ENCODE measurements at places on chromosomes 16 and 17.

DNA sequence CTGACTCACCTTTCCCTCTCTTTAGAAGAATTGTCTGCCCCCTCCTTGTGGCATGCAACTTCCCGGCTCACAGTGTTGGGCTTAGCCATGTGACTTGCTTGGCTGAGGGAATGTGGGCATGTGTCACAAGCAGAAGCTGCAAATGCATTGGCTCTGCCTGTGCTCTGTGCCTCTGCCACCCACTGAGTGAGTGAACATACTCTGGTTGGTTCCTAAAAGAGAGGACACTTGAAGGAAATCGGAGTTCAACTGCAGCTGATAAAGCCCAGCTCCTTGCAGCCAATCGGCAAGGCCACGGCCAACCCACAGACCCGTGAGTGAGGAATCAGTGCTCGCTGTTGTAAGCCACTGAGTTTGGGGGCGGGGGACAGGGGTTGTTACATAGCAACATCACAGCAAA lies 10.9 kb upstream of the GINS2 start:
- no peak for DNase-seq

- no peak for DNase-seq
Measured at GRCh38 chr16:65181071-65181561, 59.3 kb upstream of the CDH11 start.

DNA sequence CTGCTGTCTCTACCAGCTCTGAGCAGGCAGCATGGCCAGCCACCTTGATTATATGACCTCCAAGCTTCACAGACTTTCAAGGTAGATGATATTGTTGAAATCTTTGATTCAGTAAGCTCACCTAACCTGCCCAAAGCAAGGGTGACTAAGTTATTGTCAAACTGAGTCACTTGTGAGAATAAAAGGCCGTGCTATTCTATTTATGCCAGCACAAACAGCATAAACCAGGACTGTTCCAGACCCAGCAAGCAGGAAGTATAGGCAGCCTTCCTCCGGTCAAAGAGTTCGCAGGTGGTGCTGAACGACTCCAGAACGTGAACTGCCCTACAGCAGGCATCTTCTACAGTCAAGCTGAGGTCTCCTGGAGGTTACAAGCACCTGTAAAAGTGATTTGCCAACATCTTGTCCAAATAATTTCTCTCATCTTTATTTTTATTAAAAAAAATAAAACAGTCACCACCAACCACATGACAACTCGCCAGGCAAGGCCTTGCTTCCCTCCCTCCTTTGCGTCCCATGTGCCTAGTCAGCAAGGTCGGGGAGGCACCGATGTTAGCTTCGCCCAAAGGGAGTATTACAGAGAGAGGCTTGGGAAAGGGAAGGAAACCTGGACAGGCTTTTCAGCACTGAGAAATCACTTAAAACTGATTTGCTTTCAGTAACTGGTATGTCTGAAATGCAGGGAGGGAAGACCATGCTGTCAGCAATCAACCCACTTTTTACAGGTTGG lies 10.8 kb downstream of the ARL2BP start:
- no peak for DNase-seq

- DNase-seq, result no peak
Measured at GRCh38 chr16:26752166-26752565, 314.6 kb upstream of the C16orf82 start.

GRCh38 chr17:41580244-41580575 lies 6.5 kb downstream of the KRT14 start:
- no peak for DNase-seq

GRCh38 chr16:50548125-50548908 lies at the start of gene NKD1:
Gene NKD1, plus strand, starts transcription at chr16:50548396. Its CDS starts 158 bp downstream, at chr16:50548554.
- DNase-seq, result peak; percentile 69

DNA sequence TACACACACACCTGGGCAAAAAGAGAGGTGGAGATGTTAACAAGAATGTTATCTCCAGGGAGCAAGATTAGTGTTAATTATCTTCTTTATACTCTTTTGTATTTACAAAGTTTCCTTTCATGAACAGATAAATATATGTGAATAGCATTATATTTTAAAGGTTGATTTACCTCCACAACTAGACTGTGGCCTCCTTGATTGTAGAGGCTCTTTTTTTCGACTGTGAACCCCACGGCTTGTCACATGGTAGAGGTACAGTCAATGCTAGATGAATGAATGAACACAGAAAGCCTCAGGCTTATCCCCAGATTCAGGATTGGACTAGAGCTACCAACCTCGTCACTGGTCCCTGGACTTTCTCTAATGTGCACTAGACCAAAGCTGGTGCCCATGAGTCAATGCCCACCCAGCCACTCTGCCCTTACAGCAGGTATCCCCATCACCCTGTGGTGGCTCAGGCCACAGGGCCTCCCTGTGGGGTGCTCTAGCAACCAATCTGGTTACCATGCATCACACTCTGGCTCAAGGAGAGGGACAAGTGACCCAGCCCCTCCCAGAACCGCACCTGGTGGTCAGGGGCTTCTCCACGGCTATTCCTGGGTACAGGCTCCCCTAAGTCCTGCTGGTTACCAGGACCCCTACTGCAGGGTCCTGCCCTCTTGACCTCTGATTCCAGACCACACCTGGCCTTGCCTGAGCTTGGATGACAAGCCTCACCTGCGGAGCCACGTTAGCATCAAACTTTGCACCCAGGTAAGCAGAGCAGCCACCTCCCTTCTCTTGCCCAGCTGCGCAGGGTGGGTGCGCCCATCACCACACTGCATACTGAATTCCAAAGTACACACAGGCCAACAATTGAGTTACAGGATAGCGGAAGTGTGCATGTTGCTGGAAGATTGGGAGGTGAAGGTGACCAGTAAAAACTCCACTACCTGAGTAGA lies 101.0 kb downstream of the CDYL2 start:
- DNase-seq, result no peak

- no peak for DNase-seq
Measured at GRCh38 chr17:14144508-14144907, 75.2 kb downstream of the COX10 start.

DNA sequence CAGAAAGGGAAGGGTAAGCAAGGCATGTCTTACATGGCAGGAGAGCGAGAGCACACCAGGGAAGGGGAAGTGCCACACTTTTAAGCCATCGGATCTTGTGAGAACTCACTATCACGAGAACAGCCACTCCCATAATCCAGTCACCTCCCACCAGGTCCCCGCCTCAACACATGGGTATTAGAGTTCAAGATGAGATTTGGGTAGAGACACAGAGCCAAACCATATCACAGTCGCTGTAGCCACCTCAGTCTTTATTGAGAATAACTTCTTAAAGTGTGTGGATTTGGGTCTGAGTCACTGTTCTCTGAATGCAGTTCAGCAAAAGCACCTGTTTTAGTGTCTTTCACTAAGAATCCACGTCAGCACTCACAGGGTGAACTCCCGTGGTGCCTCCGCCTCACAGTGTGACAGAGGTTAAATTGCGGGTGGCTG lies 195.2 kb upstream of the CHMP6 start:
- DNase-seq, result no peak

DNA sequence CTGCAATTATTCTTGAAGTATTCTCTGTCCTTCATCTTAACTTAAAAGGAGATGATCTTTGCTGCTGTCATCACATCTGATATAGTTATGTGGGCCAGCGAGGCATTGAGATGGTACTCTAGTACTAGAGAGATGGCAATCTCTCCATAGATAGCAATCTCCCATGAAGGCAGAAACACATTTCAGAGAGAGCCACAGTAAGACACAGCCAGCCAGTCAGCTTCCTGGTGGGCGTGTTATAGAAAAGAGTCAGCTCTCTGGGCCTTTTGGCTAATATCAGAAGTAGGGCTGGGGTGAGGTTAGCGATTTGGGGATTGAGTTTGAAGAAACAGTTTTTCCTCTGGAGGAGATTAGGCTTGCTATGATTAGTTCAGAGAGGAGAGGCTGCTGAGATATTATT lies 22.6 kb upstream of the EFCAB13 start:
- no peak for DNase-seq

GRCh38 chr17:57114085-57114673 lies 29.1 kb downstream of the AKAP1 start:
- peak; percentile 88 for DNase-seq

- no peak for DNase-seq
Measured at GRCh38 chr17:71164561-71164960, 956.3 kb upstream of the SOX9 start.

- no peak for DNase-seq
Measured at GRCh38 chr16:78105517-78105916, 6.1 kb downstream of the WWOX start.

- DNase-seq, result no peak
Measured at GRCh38 chr17:49443862-49444261, 29.2 kb upstream of the PHB1 start.

DNA sequence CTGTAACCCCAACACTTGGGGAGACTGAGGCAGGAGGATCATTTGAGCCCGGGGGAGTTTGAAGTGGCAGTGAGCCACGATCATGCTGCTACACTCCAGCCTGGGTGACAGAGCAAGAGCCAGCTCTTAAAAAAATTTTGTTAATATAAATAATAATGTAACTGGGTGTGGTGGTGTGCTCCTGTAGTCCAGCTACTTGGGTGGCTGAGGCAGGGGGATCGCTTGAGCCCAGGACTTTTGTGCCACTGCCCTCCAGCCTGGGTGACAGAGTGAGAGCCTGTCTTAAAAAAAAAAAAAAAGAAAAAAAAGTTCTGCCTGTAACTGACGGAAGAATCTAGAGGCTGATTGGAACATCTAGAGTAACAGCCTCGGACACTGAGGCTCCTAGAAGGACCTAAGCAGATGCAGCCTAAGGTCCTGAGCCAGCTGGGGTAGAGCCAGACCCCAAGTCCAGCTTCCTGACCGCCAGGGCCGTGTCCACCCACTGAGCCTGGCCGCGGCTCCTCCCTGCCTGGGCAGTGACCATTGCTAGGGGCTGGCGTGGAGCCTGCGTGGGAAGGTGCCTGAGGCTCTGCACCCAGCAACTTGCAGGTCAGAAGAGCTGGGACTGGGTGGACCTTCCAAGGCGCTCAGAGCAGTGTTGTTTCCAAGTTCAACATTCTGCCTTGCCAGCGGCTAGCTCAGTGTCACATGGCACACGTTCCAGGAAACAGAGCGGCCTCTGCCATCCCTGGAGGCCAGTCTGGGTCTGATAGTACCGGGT lies 209.4 kb upstream of the CIBAR2 start:
- DNase-seq, result no peak

- no peak for DNase-seq
Measured at GRCh38 chr17:48800626-48801217, 16.3 kb downstream of the TTLL6 start.

DNA sequence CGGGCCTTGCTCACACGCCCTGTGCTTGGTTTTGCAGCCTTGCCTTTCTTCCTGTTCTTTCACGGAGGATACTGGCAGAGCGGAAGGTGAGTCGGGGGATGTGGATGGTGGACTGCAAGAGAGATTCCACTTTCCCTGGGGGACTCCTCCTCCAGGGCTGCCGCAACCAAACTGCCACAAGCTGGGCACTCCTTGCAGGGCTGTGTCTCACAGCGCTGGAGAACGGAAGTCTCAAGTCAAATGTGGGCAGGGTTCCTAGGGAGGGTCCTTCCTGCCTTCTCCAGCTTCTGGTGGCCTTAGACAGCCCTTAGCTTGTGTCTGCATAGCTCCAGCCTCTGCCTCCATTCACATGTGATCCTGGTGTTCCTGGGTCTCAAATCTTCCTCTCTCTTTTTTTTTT lies 11.4 kb upstream of the BIRC5 start:
- no peak for DNase-seq

GRCh38 chr16:46730126-46730525 lies 18.0 kb downstream of the MYLK3 start:
- no peak for DNase-seq

DNA sequence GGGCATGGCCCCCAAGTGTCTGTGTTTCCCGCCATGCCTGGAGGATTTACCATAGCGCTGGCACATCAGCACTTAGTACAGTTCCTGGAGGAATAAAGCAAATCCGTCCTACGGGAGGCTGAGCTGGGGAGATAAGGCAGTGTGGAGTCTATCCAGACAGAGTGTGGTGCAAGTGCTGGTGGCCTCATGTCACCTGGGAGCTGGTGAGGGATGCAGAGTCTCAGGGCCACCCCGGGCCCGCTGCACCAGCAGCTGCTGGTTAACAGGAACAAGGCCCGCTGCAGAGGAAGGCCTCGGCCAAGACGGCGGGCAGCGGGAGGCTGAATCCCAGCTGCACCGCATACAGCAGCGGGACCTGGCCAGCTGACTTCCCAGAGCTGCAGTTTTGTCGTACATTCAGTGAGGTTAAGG lies 57.3 kb upstream of the CDC42EP4 start:
- no peak for DNase-seq

DNA sequence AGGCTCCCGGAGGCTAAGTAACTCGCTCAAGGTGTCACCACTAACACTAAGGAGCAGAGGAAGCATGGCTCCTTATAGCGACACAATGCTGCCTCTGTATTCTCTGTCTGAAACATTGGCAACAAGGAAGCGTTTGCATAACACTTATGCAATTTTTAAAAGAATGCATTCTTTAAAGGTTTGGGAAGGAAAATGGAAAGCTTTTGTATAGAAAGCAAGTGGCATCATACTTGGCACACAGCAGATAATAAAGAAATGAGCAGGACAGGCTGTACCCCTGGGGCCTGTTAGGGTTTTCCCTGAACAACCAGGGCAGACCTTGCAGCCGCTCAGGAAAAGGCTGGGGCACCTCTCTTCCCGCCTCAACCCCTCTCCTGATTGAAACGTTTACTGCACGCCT lies 36.9 kb downstream of the PPL start:
- DNase-seq, result no peak

GRCh38 chr17:41520821-41521521 lies 2.3 kb upstream of the KRT15 start:
- DNase-seq, result no peak

GRCh38 chr17:57080718-57081117 lies 4.3 kb upstream of the AKAP1 start:
- DNase-seq, result no peak

GRCh38 chr17:68906638-68907037 lies 48.6 kb downstream of the ABCA8 start:
- no peak for DNase-seq

- no peak for DNase-seq
Measured at GRCh38 chr16:12965274-12965804, 63.9 kb downstream of the SHISA9 start.

DNA sequence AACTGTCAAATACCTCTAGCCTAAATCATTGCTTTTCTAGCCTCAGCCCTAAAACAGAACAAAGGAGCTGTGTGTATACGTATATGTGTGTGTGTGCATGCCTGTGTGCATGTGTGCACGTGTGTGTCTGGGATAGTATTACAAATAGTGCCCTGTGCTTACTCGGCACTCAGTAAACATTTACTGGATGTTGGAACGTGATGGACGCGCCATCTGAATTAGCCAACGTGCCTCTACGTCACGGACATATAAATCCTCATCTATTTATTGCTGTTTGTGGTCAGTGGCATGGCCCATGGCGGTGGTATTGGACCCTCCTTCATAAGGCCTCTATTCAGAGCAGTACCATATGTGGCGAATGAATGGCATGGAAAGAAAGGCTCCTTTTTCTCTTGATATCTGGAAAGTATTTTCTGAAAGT lies 37.5 kb downstream of the WWP2 start:
- no peak for DNase-seq
